Inflammatory macrophage treated with lipopolysaccharide for 1 hour (primary cell): ENCODE measurements at places on chromosomes 4 and X.

GRCh38 chr4:13940921-13941320, 313.4 kb upstream of the BOD1L1 start:
- DNase-seq = no peak

DNA sequence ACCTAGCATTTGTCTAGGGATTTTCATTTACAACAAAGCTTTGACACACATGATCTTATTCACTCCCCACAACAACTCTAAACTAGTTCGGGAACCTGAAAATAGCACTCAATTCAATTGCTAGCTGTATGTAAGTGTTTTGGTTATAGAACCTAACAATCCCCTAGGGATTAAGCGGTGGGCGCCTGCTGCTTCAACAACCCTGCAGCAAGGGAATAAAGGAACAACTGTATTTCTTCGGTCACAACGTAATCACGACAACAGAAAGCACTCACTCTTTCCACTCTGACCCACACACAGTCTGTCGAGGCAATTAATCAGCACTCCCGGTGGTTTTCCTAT, 674 bp upstream of the DIAPH2 start:
- no peak for DNase-seq

GRCh38 chr4:74623041-74623440, 171.3 kb downstream of the BTC start:
- peak; percentile 64 for DNase-seq

GRCh38 chr4:186958726-186959350, 235.2 kb upstream of the FAT1 start:
- no peak for DNase-seq

- no peak for DNase-seq
Observed at GRCh38 chr4:79177388-79177787, 148.5 kb downstream of the NAA11 start.

DNA sequence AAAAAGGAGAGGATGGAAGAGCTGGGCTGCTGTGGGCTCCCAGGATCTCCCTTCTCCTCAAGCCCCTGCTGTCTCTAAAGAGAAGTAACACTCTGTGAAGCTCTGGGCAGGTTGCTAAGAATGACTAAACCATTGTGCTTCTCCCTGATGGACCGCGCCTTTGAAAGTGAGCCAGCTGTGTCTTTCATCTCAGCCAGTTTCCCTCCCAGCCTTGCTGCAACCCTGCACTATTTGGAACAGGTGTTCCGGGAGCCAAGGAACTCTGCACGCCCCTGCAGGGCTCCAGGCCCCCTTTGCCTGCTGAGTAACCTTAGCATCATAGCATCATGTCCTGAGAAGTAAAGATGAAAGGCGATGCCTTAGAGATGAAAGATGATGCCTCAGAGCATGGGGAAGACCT, 39.7 kb downstream of the SMIM20 start:
- DNase-seq = no peak

GRCh38 chr4:8245884-8246833, 23.4 kb upstream of the HTRA3 start:
- no peak for DNase-seq

DNA sequence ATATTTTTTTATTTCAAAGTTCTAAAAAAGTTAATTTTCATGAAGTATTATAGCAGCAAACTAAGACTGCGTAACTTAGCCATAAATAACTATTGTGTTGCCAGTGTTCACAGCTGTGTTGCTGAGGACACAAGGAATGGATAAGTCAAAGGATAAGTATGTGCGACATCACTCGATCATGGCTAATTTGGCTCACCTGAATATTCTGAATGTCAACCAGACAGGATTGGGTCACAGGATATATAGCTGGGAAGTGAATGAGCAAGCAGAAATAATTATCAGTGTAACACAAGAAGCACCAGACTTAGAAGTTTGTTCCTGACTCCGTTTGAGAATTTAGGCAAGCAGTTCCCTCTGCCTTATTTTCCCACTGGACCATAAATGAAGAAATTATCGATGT, 33.9 kb downstream of the PRDM8 start:
- DNase-seq = no peak

DNA sequence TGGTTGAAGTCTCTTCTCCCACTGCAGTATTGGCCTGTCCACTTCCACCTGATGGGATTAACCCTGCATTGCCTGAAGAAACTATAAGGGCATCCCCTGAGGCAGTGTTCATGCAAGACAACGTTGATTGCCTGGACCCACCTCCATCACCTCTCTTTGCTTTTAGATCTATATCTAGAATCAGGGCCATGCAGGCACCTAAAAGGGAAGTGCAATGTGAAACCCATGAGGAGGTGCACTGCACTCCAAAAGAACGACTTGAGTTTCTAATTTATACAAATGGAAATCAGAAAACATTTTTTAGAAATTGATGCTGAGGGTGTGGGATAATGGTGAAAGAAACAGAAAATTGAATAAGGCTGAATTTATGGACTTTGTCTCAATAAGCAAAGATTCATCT, 694.4 kb downstream of the TRAM1L1 start:
- DNase-seq = no peak

GRCh38 chr4:1274871-1275270, 14.8 kb upstream of the MAEA start:
- no peak for DNase-seq

DNA sequence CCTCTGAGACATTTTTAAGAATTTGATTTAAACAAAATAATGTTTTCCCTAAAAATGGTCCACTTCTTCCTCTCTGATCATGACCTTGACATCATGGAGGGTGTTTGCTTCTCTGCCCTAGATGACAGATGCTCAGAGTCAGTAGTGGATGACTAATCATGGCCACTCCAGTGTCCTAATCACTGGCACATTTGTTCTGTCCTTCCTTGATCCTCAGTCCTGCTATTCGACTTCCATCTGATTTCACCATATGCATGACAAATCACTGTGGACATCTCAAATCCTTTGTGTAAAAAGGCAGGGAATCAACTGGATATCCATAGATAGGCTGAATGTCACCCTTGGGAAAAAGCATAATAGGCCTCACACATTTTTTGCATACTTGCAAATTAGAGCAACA, 9.0 kb downstream of the CRMP1 start:
- no peak for DNase-seq

GRCh38 chr4:43567644-43568043, 675.1 kb downstream of the GRXCR1 start:
- DNase-seq = no peak

DNA sequence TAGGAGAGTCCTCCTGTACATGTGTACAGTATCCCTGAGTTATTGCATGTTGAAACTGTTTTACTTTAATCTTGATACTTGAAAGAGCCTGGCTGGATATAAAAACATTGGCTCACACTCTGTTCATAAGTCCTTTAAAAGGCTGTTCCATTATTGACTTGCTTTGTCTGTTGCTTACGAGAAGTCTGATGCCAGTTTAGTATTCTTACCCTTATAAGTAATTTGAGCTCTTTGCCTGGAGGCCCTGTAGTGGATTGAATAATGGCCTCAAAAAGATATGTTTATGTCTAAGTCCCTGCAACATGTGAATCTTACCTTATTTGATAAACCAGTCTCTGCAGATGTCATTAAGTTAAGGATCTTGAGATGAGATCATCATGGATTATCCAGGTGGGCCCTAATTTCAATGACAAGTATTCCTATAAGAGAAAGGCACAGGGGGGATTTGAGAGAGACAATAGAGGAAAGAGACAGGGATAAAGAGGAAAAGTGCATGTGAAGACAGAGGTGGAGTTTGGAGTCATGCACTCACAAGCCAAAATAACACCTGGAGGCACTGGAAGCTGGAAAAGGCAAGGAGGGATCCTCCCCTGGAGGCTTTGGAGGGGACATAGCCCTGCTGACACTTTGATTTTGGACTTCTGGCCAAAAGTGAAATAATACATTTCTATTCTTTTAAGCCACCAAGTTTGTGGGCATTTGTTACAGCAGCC, 98.1 kb downstream of the IRF2 start:
- no peak for DNase-seq

GRCh38 chr4:20393486-20394100, 141.9 kb downstream of the SLIT2 start:
- no peak for DNase-seq

DNA sequence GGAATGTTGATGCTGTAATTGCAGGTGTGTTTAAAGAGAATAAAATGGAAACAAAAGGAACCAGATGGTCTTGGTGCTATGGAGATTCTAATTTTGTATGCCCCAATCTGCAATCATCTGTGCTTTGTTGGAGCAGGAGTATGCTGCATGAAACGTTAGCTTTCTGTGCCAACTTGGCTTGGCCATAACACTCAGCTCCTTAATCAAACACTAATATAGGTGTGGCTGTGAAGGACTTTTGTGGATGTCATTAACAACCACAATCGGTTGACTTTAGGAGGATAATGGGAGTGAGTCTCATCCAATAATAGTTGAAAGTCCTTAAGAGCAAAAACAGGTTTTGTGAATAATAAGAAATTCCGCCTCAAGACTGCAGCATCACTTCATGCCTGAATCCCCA, 399.2 kb downstream of the NLGN4X start:
- DNase-seq = no peak

- peak; percentile 25 for DNase-seq
Observed at GRCh38 chr4:151407466-151408379, 1.3 kb upstream of the FHIP1A start.

DNA sequence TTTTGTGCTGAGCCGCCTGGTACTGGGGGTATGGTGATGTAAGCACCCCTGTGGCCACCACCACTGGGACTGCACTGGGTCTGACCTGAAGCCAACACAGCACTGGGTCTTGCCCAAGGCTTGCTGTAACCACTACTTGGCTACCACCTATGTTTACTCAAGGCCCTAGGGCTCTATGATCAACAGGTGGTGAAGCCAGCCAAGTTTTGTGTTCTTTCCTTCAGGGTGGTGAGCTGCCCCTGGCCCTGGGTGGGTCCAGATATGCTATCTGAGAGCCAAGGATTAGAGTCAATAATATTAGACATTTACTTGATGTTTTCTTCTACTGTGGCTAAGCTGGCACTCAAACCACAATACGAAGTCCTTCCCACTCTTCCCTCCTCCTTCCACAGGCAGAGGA, 55.1 kb upstream of the PAGE4 start:
- no peak for DNase-seq

DNA sequence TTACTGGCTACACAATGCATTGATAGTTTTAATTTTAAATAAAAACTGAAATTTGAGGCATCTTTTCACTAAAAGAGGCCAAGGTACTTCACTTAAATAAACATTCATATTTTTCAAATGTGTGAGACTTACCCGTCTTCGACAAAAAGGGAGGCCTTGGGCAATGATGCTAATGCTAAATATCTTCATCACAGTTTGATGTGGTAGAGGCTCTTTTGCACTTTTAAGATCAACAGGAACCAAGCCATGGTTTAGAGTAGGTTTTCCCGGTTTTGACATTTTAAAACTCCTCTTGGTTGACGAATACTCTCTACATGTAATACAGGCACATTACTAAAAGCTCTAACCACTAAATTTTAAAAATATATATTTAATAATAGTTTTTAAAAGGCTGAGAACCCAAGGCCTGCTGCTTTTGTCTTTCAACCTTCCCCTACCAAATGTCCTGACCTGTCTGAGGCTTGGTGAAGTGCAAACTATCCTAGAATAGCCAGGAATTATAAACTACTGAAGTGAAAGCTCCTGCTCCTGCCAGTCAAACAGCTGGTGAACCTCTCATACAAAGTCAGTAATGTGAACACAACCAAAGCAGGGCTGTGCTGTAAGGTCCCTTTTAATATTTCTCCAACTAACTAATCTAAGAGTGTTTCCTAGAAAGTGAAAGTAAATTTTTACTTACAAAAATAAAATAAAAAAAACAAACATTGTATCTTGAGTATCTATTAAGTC, 153.7 kb downstream of the FBXW7 start:
- DNase-seq = no peak

GRCh38 chr4:57777876-57778275, 667.7 kb upstream of the IGFBP7 start:
- no peak for DNase-seq

GRCh38 chr4:112425823-112426222, 90.2 kb downstream of the NEUROG2 start:
- DNase-seq = no peak

DNA sequence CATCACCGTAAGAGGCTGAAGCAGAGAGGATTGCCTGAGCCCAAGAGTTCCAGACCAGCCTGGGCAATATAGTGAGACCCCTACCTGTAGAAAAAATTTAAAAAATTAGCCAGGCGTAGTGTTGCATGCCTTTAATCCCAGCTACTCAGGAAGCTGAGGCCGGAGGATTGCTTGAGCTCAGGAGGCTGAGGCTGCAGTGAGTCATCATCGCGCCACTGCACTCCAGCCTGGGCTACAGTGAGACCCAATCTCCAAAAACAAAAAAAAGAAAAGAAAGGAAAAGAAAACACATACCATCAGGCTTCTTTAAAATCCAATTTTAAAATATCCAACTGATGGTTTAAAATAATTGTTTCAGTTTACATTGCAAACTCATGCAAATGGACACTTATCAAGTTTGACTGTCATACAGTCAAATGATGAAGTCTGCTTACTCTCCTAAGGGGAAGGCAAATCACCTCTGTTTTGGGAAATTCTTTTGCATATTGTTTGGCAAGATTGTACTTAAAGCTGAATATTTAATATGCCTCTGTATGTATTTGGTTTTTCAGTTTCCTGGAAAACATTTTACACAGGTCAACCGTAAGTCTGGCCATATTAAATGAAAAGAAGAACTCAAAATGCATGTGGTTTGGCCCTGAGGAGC, 23.7 kb upstream of the TENM3 start:
- no peak for DNase-seq

- no peak for DNase-seq
Observed at GRCh38 chr4:164606478-164606877, 147.5 kb upstream of the SMIM31 start.

- no peak for DNase-seq
Observed at GRCh38 chr4:139665079-139665689, 435 bp upstream of the MGST2 start.

- no peak for DNase-seq
Observed at GRCh38 chr4:181166742-181167399, 1076.3 kb upstream of the TENM3 start.

DNA sequence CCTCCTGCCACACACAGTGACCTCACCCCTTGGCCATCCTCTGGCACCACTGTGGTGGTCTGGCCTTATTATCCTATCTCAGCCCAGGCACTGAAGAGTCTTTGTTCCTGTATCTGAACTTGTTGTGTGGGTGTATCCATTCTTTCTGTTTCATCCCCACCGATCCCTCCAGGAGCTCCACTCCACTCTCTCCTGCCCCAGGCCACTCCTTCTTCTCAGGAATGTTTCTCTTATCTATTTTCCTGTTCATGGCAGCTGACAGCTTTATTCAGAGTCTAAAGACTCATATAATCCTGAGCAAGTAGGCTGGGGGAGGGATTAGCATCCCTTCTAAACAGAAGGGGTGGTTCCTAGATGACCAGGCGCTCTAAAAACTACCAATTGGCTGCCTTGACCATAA, 150.0 kb downstream of the ANAPC10 start:
- DNase-seq = no peak

GRCh38 chr4:52813546-52813945, 48.6 kb upstream of the RASL11B start:
- no peak for DNase-seq

- no peak for DNase-seq
Observed at GRCh38 chr4:24656906-24657305, 72.6 kb upstream of the DHX15 start.
